Occipital lobe (tissue), 3 donors: ENCODE measurements at places on chromosomes 7 and 10.

DNA sequence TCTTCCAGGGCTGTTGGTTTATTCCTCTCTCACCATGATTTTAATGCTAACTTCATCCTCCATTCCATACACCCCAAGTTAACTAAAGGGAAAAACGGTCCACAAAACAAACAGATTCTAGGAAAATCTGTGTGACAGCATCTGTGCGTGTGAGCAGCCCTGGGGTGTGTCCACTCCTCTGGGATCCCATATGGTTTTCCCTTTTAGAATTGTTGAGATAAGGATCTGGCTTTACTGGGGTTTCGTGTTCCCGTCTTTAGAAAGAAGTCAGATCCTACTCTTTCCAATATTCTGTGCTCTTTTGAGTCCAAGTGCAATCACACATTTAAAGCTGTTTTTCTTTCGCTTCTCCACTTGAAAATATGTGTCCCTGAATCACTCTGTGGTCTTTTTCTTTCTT, 257.1 kb downstream of the KLF6 start:
- no peak for DNase-seq

DNA sequence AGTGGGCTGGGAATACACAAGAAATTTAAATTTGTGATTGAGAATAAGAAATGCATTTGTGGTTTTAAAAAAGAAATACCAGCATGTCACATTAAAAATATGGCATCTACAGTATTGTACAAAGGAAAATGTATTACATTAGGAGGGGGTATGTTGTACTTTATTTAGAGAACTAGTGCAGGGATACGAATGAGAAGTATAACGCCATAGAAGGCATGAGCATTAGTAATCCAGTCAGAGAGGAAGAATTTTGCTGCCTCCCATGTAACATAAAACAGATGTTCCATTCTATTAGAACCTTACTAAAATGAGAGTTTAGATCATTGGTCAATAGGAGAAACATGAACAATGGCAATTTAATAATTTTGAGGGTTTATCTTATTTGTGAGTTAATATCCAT, 182.2 kb downstream of the ADK start:
- DNase-seq: no peak

DNA sequence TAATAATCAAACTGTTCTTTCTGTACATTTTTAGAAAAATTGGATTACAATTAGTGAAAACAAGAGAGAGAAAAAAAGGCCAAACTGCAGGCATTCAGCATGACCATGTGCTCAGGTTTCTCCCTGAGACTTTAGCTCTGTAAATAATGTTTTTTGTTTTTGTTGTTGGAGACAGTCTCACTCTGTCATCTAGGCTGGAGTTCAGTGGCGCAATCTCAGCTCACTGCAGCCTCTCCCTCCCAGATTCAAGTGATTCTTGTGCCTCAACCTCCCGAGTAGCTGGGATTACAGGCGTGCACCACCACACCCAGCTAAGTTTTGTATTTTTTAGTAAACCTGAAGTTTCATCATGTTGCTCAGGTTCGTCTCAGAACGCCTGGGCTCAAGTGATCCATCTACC, 23.0 kb downstream of the BZW2 start:
- no peak for DNase-seq

- no peak for DNase-seq
These were observed 25.4 kb downstream of the TMEM273 start for GRCh38 chr10:49162761-49163310.

DNA sequence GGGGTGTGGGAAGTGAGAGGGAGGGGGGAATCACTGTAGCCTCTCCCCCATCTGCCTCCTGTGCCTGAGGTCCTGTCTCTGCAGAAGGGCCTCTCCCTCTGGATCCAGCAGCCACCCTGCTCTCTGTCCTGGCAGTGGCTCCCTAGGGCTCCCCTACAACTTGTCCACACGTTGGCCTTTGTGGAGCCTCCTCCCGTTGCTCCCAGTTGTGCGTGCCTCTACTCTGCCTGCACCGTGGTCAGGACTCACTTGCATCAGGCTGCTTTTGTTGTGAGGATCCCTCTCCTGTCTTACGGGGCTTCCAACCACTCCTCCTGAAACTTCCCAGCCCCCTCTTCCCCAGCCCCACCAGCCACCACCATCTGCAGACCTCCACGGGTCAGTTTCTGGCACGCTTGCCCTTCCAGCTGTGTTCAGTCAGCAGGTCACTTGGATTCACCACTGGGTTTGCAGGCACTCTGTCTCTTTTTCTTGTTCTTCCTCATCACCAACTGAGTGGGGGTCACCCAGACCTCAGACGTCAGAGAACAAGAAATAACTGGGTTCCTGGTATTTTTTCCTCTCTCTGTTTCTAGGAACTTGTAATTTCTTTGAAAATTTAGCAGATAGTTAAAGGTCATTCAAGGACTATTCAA, 62.3 kb downstream of the RAMP3 start:
- no peak for DNase-seq

DNA sequence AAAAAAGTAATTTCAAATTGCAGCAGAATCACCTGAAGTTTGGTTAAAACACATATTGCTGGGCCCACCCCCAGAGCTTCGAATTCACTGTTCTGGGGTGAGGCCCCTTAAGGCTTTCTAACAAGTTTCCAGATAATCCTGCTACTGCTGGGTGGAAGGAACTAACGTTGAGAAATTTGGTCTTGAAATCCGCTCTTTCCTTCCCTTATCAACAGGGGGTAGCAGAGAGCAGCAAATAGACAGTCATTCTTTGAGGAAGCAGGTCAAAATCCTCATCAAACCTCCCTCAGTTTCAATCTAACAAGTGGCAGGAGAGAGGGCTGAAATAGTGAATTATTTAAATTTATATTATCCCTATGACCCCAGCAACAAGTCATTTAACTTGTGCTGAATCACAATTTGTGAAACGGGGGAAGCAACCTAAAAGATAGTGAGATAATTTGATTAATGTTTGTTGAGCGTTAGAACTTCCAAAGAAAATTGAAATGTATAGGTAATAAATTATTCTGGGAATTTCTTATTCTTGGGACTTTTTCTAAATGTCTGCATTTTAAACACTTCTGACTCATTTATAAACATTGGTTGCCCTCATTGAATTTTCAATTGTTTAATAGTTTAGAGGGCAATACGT, 21.7 kb upstream of the MALSU1 start:
- DNase-seq: no peak

GRCh38 chr10:51821045-51821444, 121.7 kb upstream of the CSTF2T start:
- DNase-seq: no peak
